Iris pigment epithelial cell (primary cell): ENCODE measurements at places on chromosomes 2 and 18.

- DNase-seq: no peak
Observed at GRCh38 chr18:44796429-44797428, 116.0 kb downstream of the SETBP1 start.

DNA sequence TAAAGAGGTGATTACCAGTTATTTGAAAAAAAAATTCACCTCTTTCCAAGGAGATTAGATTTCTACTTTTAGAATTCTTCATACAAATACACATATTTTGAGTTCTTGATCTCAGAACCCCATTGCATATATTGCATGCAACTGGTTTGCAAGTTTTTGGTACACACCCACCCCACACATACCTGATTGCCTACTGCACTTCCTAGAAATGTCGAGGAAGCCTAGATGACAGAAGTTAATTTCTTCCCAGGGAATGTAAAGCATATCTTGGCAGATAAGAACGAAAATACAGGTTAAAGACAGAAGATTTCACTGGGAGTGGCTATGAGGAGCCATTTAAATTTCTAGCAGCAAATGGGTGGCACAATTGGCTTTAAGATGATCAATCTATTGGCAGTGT is 67.1 kb upstream of the IL1R1 start:
- no peak for DNase-seq

GRCh38 chr2:237700512-237701032 is 73.2 kb downstream of the LRRFIP1 start:
- DNase-seq: peak; percentile 76

GRCh38 chr2:231616296-231616695 is 23.6 kb downstream of the TEX44 start:
- no peak for DNase-seq

- no peak for DNase-seq
Observed at GRCh38 chr2:24821433-24821891, 28.2 kb downstream of the CENPO start.

DNA sequence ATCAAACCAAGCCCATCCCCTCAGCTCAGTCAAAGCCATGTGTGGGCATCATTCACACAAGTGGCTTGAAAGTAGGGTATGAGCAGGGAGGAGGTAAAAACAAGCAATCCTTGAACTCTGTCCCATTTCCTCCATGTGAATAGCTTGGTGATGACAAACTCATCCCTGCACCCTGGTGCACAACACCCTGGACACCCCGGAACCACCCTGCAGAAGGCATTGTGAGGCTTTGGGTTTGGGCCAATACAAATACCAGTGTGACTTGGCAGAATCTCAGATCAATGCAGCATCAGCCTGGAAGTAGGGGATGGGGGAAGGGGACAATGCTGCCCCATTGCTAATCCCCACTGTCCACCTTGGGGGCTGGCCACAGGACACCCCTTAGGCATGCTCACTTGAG is 28.6 kb downstream of the TGFA start:
- DNase-seq: no peak

DNA sequence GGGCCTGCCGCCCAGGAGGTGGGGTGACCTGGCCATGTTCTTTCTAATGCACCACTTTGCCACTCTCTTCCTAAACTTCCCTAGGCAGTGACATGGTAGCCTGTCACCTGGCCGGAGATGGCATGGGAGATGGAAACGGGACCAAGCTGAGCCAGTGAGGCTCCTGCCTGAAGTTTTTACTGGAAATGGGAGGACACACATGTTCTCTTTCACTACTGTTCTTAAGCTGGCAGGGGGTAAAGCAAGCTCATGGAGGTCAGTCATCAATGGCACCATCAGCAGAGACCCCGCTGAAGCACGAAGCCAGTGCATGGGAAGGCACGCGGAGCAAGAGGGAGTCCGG is 50.7 kb downstream of the ATIC start:
- peak; percentile 29 for DNase-seq

- DNase-seq: no peak
Observed at GRCh38 chr2:221876016-221876415, 303.9 kb upstream of the EPHA4 start.

GRCh38 chr2:168740360-168740759 is 62.1 kb upstream of the NOSTRIN start:
- peak; percentile 26 for DNase-seq

DNA sequence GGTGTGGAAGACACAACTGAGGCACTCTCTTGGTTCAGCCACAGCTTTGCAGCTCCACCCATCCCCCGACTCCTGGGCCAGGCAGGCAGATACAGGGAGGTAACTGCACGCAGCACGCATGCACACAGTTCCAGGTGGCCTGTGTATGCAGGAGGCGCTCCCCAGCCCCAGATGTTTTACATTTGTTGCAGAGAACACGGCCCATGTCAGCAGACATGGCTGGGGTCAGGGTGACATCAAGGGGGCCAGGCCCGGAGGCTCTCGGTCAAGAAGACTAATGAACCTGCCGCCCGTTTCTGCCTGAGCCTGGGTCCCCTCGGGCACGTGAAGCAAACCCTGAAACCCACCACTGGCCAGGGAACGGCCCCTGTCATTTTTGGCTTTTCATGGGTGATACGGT is 57.3 kb downstream of the TWIST2 start:
- no peak for DNase-seq

- no peak for DNase-seq
Observed at GRCh38 chr2:3443506-3444084, 64.1 kb downstream of the TRAPPC12 start.

GRCh38 chr2:84865181-84865783 is 15.6 kb downstream of the TRABD2A start:
- peak; percentile 34 for DNase-seq

DNA sequence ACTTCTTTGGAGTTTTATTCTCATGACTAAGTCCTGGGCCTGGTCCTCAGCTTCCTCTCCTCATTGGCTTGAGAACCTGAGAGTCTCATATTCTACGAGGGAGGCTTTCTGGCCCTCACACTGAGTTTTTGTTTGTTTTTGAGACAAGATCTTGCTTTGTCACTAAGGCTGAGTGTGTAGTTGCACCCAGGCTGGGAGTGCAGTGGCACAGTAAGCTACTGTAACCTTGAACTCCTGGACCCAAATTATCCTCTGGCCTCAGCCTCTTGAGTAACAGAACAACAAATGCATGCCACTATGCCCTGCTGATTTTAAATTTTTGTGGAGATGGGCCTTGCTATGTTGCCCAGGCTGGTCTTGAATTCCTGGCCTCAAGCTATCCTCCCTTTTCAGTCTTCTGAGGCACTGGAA is 22.6 kb downstream of the PRKRA start:
- no peak for DNase-seq

GRCh38 chr2:65049010-65049639 is 7.1 kb upstream of the CEP68 start:
- no peak for DNase-seq

- DNase-seq: peak; percentile 28
Observed at GRCh38 chr2:41414486-41415230, 633.2 kb upstream of the PKDCC start.

GRCh38 chr2:143193121-143193520 is 63.9 kb downstream of the ARHGAP15 start:
- DNase-seq: no peak

GRCh38 chr2:215486291-215487001 is 50.6 kb upstream of the FN1 start:
- DNase-seq: no peak
